ENCODE measurements at places on chromosomes 2 and 18.

- DNase-seq: no peak
Observed at GRCh38 chr2:41326851-41327250, 721.0 kb upstream of the PKDCC start.

- no peak for DNase-seq
Observed at GRCh38 chr2:45833301-45833967, 182.0 kb downstream of the PRKCE start.

- DNase-seq: no peak
Observed at GRCh38 chr2:119748135-119748534, 11.6 kb upstream of the PTPN4 start.

DNA sequence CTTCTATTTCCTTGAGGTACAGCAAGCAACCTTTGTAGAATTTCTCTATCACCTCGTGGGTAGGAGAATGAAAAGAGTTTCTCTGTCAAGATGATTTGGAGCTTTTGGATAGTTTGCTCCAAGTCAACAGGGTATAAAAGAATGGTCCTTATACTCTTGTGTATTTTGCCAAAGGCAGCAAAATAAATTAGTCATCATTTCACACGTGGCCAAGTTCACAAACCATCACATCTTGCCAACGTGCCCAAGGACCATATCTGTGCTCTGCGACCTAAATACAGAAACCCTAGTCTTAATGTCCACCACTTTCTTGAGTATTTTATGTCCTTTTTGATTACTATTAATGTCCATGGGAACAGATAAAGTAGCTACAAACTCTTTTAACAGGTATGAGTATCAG is 262.9 kb downstream of the AFF3 start:
- no peak for DNase-seq

All from bone marrow (tissue), 2 donors.